CD4-positive, alpha-beta T cell (primary cell): ENCODE measurements at places on chromosomes 6 and 20. TPM values are rescaled to one million over a fixed set of nuclear protein-coding genes. Genes with fewer than 3 reads are reported as not detected.

CCDC170 gene
- total RNA-seq: not detected

C20orf202 gene
- total RNA-seq: not detected

MYBL2 gene
- 0.56 TPM for total RNA-seq

TRIM10 gene
- not detected for total RNA-seq

TPX2 gene
- total RNA-seq: 0.89 TPM

COL9A3 gene
- not detected for total RNA-seq

PSORS1C2 gene
- not detected for total RNA-seq

MAPK13 gene
- total RNA-seq: 63.5 TPM

MTO1 gene
- 47.9 TPM for total RNA-seq

BCAS4 gene
- 20.9 TPM for total RNA-seq

C4B gene
- total RNA-seq: 4.0 TPM

ISM1 gene
- 1.1 TPM for total RNA-seq

PREX1 gene
- total RNA-seq: 74.5 TPM

GSTA2 gene
- not detected for total RNA-seq

SLA2 gene
- 21.3 TPM for total RNA-seq

FANCE gene
- 1.6 TPM for total RNA-seq

GPLD1 gene
- total RNA-seq: 0.66 TPM

GJA1 gene
- total RNA-seq: not detected

FOXP4 gene
- total RNA-seq: 3.7 TPM

GSTA1 gene
- not detected for total RNA-seq

GSTA3 gene
- not detected for total RNA-seq

LHFPL5 gene
- total RNA-seq: not detected

HUS1B gene
- total RNA-seq: 3.1 TPM

KIF25 gene
- not detected for total RNA-seq

B3GAT2 gene
- total RNA-seq: not detected

RCAN2 gene
- total RNA-seq: not detected
